ENCODE measurements at places on chromosomes 11 and 22.
A peak's percentile ranks its signal among the peaks of the same experiment; 100 is the strongest.

- DNase-seq = no peak
Measured at GRCh38 chr11:8766043-8766987, 83.7 kb downstream of the RPL27A start.

DNA sequence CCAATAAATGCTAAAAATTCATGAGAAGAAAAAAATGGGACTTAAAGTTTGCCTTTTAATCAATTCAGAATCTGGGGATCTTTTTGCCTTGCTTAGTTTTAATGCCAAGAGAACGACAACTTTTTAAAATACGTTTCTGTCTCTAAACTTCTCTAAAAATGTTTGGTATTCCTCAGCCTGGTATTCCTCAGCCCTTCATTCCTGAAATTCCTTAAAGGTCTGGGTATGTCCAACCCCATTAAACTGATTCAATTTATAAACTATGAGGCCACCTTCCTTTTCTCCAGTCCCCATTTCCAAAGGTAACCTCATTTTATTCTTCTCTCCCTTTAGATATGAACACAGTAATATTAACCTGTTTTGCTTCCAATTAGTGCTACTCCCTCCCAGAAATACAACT lies 16.6 kb downstream of the POLA2 start:
- DNase-seq = no peak

DNA sequence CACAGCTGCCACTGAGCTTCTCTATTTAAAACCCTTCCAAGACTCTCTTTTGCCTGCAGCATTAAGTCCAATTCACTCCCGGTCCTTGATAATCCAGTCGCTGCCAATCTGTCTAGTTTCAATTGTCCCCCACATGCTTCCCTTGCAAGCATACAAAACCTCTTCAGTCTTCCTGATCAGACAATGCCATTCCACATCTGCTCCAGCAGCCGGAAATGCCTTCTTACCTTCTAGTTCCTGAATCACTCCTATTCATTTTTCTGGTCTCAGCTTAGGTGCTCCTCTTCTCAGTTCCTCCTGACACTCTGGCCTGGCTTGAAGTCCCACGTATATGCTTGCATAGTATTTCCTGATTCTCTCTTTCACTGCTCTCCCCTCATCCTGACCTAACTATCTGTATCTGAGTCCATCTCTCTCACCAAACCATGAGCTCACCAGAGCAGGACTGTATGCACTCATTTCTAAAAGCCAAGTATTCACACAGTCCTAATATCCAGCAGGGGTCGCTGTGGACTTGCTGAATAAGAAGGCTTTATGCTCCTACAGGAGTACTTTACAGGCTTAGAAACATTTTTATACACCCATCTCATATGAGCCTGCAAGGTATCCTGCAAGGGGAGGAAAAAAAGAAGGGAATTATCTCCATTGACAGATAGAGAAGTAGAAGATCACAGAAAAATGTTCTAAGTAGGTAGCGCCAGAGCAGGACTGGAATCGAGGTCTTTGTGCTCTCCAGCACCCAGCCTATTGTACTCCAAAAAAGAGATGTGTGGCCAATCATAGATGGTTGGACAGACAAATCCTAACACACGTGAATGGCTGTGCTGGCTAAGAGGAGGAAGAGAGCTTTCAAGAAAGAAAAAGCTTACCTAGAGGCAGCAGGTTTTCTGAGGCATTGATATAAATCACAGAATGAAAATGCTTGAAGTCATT lies 19.2 kb downstream of the XRRA1 start:
- peak; percentile 2 for DNase-seq

DNA sequence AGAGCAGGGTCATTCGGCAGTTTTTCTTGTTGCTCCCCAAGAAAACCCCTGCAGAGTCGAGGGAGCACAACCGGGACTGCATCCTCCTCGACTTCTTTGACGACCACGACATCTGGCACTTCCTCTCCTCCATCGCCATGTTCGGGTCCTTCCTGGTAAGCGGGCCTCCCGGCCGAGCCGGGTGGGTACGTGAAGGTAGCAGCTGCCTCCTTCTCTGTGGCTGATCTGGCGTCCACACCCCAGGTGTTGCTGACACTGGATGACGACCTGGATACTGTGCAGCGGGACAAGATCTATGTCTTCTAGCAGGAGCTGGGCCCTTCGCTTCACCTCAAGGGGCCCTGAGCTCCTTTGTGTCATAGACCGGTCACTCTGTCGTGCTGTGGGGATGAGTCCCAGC lies 3.4 kb upstream of the TAGLN start:
- no peak for DNase-seq

GRCh38 chr11:32829680-32830412 lies at the start of gene PRRG4:
Gene PRRG4, plus strand, starts transcription at chr11:32829927. Its CDS starts 603 bp downstream, at chr11:32830530.
- DNase-seq = peak; percentile 32

DNA sequence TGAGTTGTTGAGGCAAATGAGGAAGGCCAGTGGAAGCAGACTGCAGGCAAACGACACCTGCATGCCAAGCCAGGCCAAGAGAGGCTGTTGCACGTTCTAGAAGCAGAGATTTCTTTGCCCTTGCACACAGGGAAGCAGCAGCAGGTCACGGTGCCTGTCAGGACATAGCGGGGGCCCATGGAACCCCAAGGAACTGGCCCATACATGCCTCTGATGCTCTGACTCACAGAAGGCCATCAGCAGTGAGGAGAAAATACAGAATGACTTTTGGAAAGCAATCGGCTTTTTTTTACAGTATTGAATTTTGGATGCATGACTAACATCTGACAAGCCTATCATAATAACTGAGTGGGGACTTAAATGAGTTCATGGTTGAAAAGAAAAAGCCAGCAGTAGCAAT lies 123.9 kb downstream of the MPPED1 start:
- no peak for DNase-seq

- DNase-seq = no peak
Measured at GRCh38 chr22:45804319-45804985, 132.8 kb downstream of the ATXN10 start.

- no peak for DNase-seq
Measured at GRCh38 chr11:35683728-35684339, 21.3 kb downstream of the TRIM44 start.

DNA sequence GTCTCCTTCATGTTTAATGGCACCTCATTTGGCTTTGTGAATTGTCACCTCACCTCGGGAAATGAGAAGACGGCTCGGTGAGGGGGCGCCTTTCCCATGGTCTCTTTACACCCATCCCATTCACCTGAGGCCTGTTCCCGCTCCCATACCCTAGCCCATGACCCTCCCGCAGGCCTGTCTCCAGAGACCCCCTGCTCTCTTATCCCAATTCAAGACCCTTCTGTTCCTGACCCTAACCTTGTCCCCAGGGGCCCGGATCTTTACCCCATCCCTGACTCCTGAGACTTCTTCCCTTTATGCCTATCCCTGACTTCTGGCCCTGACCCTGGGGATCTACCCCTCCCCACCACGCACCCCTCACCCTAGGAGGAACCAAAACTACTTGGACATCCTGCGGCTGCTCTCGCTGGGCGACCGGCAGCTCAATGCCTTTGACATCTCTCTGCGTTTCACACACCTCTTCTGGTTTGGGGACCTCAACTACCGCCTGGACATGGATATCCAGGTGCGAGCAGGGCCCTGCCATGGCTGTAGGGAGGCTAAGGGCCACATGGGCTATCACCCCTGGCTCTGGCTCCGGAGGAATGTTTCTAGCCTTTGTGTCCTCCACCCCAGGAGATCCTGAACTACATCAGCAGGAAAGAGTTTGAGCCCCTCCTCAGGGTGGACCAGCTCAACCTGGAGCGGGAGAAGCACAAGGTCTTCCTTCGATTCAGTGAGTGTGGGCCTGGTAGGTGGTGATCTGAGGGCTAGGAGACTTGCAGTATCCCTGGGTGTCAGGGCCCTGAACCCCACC lies 7.9 kb downstream of the INPPL1 start:
- no peak for DNase-seq

DNA sequence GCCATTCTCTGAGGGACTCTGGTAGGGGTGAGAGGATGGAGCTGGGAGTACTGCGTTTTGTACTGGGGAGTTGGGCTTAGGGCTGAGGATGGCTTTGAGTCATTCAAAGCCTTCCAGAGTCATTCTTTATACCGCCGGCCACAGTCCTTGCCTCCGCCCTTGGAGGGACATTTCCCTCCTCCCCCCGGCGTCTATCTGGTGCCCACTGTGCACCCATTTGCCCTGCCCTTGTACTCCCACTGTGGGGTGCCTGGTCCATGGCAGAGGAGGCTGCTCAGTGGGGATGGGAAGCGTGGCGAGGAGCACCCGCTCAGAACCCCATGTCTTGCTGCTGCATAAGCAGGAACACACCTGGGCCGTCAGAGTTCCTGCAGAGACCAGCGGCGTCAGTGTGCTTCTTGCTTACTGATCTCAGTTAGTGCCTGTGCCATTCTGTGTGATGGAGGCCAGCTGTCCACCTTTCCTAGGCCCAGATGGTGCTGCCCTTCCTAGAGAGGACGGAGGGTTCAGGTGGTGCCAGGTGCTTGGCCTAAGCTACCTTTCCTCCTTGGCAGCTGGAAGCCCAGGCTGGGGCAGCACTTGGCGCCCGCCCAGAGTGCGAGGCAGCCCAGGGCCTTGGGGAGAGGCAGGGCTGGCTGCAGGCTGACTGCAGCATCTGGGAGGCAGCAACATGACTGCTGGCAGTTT lies 23.3 kb upstream of the TMEM191C start:
- no peak for DNase-seq

GRCh38 chr11:47361419-47361818 lies 8.9 kb upstream of the MYBPC3 start:
- no peak for DNase-seq

GRCh38 chr11:20311444-20311843 lies 52.1 kb upstream of the HTATIP2 start:
- no peak for DNase-seq

- no peak for DNase-seq
Measured at GRCh38 chr11:76086743-76087635, 119.3 kb downstream of the WNT11 start.

GRCh38 chr11:47955061-47955755 lies 25.2 kb upstream of the PTPRJ start:
- no peak for DNase-seq

GRCh38 chr11:102345904-102346303 lies 1.1 kb upstream of the BIRC2 start:
- DNase-seq = no peak

GRCh38 chr11:72584939-72585597 lies 89.2 kb downstream of the PDE2A start:
- DNase-seq = no peak

- DNase-seq = no peak
Measured at GRCh38 chr22:49024775-49025440, 802.8 kb downstream of the BRD1 start.

DNA sequence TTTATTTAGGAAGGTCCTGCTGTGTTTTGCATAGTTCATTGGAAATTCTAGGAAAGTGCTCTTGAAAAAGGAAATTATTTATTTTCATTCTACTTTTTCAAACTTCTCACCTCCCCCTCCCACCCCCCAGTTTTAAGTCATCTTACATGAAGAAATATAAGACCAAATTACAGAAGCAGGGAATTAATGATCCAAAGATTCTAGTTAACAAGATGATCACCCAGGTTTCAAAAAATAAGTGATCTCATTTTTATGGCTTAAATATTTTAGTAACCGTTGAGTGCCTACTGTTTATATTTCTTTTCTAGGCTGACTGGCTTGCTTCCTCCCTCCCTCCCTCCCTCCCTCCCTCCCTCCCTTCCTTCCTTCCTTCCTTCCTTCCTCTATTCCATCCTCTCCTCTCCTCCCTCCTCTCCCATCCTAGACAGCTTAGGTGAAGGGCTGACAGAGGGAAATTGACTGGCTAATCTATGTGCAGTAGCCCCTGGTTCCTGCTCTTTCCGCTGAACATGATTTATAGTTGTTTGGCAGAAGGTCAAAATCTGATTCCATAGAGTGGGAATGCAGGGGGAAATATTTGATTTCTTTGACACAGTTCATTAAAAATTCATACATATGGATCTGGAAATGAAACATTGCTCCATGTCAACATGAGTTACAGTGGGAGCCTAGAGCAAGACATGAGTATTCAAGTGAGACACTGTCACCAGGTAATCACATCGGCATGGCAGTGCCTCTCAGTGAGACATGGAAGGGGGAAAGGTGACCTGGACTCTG lies 123.4 kb downstream of the COMMD9 start:
- no peak for DNase-seq

- no peak for DNase-seq
Measured at GRCh38 chr11:123740787-123741158, 687 bp downstream of the ZNF202 start.

DNA sequence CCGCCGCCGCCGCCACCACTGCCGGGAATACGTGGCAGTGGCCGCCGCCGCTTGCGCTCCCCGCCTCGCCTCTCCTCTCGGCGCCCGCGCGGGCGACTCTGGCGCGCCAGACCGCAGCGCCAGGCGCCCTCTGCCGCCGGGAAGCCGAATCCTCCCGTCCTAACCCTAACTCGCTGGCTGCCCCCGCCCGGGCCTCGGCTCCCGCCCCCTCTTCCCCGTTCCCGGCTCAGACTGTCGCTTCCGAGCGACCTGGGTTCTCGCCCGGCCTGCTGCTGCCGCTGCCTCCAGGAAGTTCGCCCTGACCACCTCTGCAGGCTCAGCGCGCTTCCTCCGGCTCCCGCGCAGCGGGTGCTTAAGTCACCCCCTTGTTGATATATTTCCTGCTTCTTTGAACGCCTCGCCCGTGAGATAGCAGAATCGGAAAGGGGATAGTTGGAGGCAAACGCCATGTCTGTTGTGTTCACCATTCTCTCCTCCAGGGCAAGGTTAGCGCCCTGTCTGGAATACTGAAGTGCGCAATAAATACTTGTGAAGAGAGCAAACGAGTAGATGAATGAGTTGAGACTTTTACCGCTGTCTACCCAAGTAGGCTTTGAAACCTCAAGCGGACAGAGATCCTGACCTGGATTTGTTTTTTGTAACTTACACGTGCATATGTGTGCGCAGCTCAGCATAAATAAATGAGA lies at the start of gene SMCO4:
SMCO4 (minus strand) TSS at position 100 of the 686 bp plus-strand sequence. CDS start 64,202 bp downstream, outside the sequence.
- DNase-seq = no peak

DNA sequence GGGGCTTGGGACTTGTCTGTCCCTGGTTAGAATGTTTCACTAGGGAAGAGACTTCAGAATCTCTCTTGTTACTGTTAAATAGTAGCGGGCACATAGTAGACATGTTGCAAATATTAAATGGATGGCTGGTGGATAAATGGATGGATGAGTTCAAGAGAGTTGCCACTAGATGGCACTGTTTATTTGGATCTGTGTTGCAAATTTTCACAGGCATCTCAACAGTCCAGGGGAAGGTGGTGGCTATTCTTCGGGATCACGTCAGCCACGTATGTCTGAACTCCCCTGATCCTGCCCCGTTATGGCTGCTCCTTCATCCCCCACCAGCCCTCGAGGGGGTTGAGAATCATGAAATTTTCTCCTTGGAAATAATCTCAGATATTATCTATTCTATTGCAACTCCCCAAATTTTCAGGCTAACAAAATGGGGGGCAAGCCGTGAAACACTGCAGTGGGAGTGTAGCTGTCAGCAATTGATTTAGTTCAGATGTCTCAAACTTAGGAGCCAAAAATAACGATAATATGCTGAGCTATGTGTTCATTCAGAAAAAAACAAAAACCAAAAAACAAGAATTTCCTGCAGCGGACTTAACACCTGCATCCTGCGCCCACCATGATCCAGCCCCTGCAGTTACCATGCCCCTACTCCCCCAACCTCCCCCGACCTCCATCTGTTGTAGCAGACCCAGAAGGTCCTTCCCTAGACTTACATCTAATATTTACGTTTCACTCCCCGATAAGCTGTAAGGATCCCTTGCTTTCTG lies 29.1 kb upstream of the BIRC3 start:
- DNase-seq = no peak
